Activated CD4-positive, alpha-beta T cell treated with anti-CD3 and anti-CD28 coated beads for 36 hours (primary cell): ENCODE measurements at places on chromosomes 6 and 20. TPM values are rescaled to one million over a fixed set of nuclear protein-coding genes. Genes with fewer than 3 reads are reported as not detected.
A peak's percentile ranks its signal among the peaks of the same experiment; 100 is the strongest.

- DNase-seq, result peak; percentile 65
- H3K27ac ChIP-seq, result peak overlapping the region; percentile 49
- H3K27me3 ChIP-seq, result no peaks in the 10 kb centered on the region
- peaks cover 4% of the 10 kb centered on the region for H3K36me3 ChIP-seq
Observed at GRCh38 chr6:15400572-15401004, 154.7 kb downstream of the JARID2 start.

GRCh38 chr6:161418463-161418945 is 144.6 kb upstream of the AGPAT4 start:
- H3K27ac ChIP-seq, result no peak overlapping the region
- H3K4me1 ChIP-seq, result no peaks in the 10 kb centered on the region
- H3K4me3 ChIP-seq, result no peak overlapping the region
- peaks cover 12% of the 10 kb centered on the region for H3K27me3 ChIP-seq

MEA1 gene
- 93.4 TPM for total RNA-seq

BMP5 gene
- total RNA-seq, result not detected

GRCh38 chr6:1590580-1590979 is 19.1 kb upstream of the FOXC1 start:
- peaks cover 18% of the 10 kb centered on the region for H3K27me3 ChIP-seq
- no peak overlapping the region for H3K4me3 ChIP-seq
- H3K27ac ChIP-seq, result no peak overlapping the region
- DNase-seq, result no peak

SEL1L2 gene
- total RNA-seq, result not detected

DNA sequence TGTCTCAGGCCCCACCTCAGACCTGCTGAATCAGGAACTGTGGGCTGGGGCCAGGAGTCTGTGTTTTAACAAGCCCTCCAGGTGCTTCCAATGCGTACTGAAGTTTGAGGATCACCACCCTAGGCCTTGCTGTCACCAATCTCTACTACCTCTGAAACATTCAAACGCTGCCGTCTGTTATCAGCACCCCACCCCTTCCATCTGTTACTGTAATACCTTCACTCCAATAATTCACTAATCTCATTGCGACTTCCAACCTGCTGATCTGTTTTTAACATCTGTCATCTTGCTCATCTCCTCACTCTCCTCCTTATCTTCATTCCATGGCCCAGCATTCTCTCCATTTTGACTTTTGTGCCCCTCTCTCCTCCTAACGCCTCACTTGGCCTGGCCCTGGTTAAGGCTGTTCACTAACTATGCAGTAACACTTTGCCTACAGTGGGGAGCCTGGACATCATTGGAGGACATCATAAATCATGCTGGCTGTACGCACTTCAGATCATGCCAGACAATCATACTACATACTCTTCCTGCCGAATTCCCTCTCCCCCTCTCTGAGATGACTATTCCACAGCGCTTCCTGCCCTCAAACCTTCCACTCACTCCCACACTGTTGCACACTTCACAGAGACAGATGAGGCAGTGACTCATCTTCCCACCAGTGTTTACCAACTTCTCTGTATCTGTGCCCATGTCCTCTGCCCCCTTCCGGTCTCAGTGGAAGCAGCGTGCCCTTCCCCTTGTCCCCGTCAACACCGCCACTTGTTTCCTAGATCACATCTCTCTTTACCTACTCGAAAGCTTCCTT is 3.0 kb upstream of the GUCA1B start:
- H3K4me1 ChIP-seq, result peaks cover 2% of the 10 kb centered on the region
- H3K4me3 ChIP-seq, result no peak overlapping the region
- peak; percentile 37 for DNase-seq
- no peaks in the 10 kb centered on the region for H3K27me3 ChIP-seq
- no peak overlapping the region for H3K27ac ChIP-seq
- H3K36me3 ChIP-seq, result peaks cover 10% of the 10 kb centered on the region
